Hippocampal formation (tissue), 2 donors: ENCODE measurements at places on chromosomes 16 and 17.

- DNase-seq, result no peak
These were observed 5.5 kb upstream of the ACSF2 start for GRCh38 chr17:50420419-50421112.

DNA sequence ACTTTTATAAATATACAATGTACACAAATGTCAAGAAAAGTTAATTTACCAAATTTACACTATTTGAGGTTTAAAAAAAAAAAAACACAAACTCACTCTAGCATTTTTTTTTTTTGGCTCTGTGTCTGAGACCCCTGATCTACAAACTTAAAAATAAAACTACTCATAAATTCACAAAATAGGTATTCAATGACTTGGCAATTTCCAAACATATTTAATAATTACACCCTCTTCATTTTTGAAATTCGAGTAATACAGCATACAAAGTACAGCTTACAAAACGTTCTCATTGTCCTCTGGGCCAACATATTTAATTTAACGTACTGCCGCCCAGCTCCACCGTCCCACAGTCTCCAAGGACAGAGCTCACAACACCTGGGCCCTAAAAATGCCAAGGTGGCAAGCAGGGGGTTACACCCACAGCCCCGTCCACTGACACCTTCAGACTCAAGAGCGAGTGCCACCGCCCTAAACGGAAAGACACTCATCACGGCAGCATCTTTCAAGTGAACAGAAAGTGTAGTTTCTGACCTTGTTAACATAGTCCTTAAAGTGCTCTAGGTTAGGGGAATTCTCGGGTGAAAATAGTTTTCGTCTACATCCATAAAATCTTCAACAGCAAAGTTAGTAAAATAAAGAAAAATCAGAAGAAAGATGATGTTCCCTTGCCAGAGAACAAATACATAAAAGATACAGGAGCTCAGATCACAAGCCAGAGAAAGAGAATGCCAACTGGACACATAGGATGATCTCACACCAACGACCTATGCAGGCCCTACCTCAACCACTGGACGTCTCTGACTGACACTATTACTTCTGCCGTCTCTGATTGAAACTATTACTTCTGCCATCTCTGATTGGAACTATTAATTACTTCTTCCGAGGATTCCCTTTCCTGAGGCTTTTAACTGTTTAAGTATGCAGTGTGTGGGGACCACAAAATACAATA, 4.2 kb downstream of the ADCY9 start:
- no peak for DNase-seq

- no peak for DNase-seq
These were observed 58.3 kb downstream of the NTN1 start for GRCh38 chr17:9079461-9080103.

GRCh38 chr16:10590342-10590741, 9.9 kb upstream of the EMP2 start:
- no peak for DNase-seq

GRCh38 chr16:10862438-10862837, 14.6 kb upstream of the CIITA start:
- DNase-seq, result no peak

DNA sequence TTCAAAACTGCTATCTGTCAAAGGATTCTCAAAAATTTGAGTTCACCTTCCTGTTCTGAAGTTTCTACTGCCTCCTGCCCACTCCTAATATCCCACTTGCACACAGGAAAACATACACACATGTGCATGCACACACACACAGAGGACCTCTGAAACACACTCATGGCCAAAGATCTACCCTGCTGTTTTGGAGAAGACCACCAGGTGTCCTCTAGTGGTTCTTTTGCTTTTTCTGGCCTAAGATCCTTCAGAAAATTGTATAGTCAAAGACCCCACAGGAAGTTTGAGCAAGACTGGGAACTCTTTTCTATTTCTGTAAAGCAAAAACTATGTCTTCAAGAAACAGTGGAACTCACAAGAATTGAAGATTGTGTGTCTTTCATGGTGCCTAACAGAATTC, 90.2 kb downstream of the CDH8 start:
- no peak for DNase-seq
